Bronchial epithelial cell (primary cell): ENCODE measurements at places on chromosomes 4 and X. TPM values are rescaled to one million over a fixed set of nuclear protein-coding genes. Genes with fewer than 3 reads are reported as not detected.

The PRR32 gene
- not detected in 2 replicates for total RNA-seq

The MAOB gene
- total RNA-seq, result under 0.01 and 0.13 TPM in 2 replicates

The PGK1 gene
- total RNA-seq, result 306 and 339 TPM in 2 replicates

The PAK3 gene
- total RNA-seq, result under 0.01 TPM in 1 of 2 replicates, not detected in the other

The CA5B gene
- total RNA-seq, result 6.1 and 7.6 TPM in 2 replicates

The XAGE1A gene
- total RNA-seq, result not detected in 2 replicates

The AWAT2 gene
- total RNA-seq, result not detected in 2 replicates

The UGT2B10 gene
- total RNA-seq, result not detected in 2 replicates

The P2RY10 gene
- total RNA-seq, result not detected in 2 replicates

The ITIH6 gene
- total RNA-seq, result not detected in 2 replicates

The PPP4R3C gene
- not detected in 2 replicates for total RNA-seq

The USP17L21 gene
- not detected in 2 replicates for total RNA-seq

The CCKAR gene
- not detected in 2 replicates for total RNA-seq

The ASB12 gene
- total RNA-seq, result not detected in 2 replicates

The IL21 gene
- not detected in 2 replicates for total RNA-seq

The BTK gene
- total RNA-seq, result under 0.01 TPM in 1 of 2 replicates, not detected in the other

The MAGEB16 gene
- not detected in 2 replicates for total RNA-seq

The SLC9B1 gene
- total RNA-seq, result 0.79 and 1.0 TPM in 2 replicates

The NSUN7 gene
- total RNA-seq, result 0.79 and 1.8 TPM in 2 replicates

The GPC3 gene
- 0.26 and 0.90 TPM in 2 replicates for total RNA-seq

The PLA2G12A gene
- 52.1 and 54.0 TPM in 2 replicates for total RNA-seq

The ADH4 gene
- not detected in 2 replicates for total RNA-seq

The PABPC4L gene
- under 0.01 TPM in 2 replicates for total RNA-seq
